ENCODE measurements at places on chromosomes 6 and 20.

DNA sequence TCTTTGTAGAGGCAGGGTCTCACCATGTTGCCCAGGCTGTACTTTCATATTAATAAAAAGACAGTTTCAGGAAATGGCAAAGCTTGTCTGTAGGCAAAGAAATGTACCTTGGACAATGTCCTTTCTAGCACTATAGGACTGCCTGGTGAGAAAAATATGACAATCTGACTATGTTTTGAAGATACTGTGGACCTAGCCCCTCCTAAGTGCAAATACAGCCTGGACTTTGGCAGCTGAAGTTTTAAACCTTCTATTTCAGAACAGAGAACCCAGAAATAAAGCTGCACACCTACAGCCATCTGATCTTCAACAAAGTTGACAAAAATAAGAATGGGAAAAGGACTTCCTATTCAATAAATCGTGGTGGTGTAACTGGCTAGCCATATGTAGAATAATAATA, 18.9 kb upstream of the IL17A start:
- no peak for DNase-seq

- no peak for DNase-seq
Measured at GRCh38 chr6:50112981-50113857, 63.5 kb upstream of the DEFB112 start.

- no peak for DNase-seq
Measured at GRCh38 chr20:35006531-35006971, 50.9 kb downstream of the MYH7B start.

GRCh38 chr6:110885526-110885925, 10.9 kb downstream of the AMD1 start:
- DNase-seq = no peak

DNA sequence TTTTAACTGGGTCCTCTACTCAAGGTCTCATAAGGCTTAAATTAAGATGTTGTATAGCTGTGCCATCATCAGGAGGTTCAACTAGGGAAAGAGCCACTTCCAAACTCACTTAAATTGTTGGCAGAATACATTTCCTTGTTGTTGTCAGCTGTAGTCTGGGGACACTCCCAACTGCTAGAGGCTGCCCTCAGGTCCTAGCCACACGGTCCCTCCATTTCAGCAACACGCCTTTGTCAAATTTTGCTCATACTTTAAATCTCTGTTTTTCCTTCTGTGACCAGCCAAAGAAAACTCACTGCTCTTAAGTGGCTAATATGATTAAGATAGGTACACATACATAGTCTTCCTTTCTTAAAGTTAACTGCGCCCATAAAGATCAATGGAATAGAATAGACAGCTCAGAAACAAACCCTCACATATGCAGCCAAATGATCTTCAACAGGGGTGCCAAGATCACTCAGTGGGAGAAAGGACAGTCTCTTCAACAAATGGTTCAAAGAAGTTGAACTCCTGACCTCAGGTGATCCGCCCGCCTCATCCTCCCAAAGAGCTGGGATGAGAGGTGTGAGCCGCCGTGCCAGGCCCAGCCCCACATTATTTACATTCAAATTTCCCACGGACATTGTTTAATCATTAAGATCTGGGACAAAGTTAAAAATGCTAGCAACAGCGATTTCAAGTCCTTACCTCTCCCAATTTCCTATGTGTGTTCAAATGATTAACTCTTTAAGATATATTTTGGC, 76.4 kb upstream of the ELOVL5 start:
- DNase-seq = no peak

- no peak for DNase-seq
Measured at GRCh38 chr6:43355862-43356590, 13.4 kb downstream of the ZNF318 start.

All from fibroblast of the conjunctiva (primary cell).